NCI-H1048 (cell line): ENCODE measurements at places on chromosomes 5 and 9.

DNA sequence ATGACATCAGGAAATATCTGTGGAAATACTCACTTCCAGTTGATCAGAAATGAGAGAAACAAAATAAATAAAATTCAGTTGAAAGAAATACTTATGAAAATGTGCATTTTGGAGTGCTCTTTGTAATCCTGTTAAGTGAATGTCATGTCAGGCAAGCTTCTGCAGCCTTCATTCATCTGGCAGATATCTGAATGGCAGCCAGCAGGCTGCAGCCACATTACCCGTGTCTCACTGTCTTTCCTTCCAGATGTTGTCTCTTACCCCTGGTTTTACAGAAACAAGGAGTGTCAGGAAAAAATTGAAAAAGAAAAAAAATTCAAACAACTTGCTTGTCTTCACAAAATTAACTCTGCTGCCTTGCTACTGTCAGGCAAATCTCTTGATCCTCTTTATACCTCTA is 445.0 kb upstream of the RIOK2 start:
- DNase-seq, result no peak

GRCh38 chr5:124741711-124742496 is 4.5 kb downstream of the ZNF608 start:
- DNase-seq, result peak; percentile 81

DNA sequence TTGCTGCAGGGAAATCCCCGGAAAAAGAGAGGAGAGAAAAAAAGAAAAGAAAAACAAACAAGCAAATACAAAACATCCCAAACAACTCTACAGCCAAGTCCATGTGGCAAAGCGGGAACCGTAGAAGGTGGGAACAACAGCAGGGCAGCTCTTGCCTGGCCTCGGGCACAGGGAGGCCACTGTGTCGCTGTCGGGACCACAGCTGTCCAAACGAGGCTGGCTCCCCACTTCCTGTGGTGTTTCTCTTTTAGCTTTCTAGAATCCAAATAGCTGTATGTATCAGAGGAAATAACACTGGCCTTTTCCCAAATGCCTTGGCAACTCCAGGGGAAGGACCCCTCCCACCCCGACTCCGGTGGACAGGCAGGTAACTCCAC is 41.6 kb upstream of the EQTN start:
- no peak for DNase-seq

DNA sequence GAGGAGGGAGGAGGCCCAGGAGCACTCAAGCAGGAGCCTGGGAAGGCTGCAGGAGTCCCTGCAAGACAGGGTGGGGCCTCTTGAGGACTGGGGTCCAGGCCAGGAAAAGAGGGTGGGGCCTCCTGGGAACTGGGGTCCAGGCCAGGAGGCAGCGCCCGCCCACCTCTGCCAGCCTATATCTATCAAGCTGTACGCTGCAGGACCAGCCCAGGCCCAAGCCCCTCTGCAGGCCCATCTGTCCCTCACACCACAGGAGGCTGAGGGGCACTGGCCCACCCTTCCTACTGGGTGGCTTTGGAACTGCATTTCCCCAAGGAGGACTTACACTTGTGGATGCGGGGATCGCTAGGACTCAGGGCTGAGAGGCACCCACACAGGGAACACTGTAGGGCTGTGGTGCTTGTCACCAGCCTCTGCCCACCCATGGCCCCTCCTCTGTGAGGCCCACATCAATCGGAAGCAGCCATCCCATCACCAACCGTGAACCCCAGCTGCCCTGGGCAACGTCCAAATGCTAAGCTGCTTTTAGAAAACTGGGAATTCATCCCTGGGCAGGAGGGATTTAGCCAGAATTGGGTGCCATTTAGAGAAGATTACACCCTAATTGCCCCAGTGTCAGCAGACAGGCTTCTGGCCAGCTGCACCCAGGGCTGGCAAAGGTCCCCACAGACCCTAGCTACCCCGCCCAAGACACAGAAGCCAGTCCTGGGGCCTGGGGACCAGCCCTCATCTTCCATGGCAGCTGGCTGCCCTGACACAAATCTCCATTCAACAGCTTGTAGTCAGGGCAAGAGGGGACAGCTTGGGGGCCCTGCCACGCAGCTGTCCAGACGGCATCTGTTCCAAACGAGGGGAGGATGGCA is 15.3 kb downstream of the BICD2 start:
- DNase-seq, result no peak

DNA sequence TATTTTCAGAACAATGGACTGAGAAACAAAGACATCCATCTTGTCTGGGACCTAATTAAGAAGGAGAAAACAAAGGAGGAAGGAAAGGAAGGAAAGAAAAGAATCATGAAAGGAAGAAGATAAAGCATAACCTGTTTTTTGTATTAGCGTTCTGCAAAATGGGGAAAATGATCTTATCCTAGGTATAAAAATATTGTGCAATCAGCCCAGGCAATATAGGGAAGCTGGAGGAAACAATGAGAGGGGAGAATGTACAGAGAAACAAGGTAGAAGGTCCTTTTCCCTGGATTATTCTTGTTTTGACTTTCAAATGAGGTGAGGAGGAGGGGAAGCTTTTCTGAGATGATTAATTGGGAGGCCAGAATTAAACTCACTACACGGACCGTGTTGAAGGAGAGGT is 177.9 kb downstream of the COX7C start:
- DNase-seq, result no peak

DNA sequence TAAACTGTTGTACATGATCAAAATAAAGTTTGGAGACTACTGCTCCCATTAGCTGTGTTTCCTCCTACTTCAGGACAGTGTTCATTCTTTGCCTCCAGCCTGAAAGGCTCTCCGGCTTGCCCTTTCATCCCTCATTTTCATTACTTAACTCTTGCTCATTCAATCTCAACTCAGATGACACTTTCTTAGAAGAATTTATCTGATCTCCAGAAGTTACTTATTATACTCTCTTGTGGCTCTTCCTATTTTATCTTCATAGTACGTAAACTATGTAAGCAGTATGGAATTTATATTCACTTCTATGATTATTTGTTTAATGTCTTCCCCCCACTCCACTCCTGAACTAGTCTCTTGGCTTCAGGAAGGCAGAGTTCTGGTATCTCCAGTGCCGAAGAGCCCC is 1737.9 kb upstream of the C9orf72 start:
- no peak for DNase-seq

GRCh38 chr5:132272311-132273210 is 15.1 kb downstream of the PDLIM4 start:
- no peak for DNase-seq

DNA sequence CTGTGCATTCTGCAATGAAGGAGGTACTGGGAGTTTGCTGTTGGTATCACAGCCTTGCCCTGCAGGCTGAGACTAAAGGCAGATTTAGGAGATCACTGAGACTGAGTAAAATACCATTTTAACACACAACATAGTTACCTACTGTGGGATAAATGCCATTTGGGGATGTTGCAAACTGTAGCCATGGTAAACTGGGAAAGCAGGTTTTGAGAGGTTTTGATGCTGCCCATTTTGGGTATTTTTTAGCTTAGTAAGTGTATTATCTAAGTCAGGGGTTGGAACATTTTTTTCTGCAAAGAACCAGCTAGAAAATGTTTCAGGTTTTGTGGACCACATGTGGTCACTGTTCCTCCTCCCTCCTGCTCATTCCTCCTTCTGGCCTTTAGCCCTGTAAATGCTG is 108.9 kb downstream of the EHMT1 start:
- no peak for DNase-seq

GRCh38 chr5:145941096-145941447 is 4.7 kb downstream of the SH3RF2 start:
- no peak for DNase-seq

DNA sequence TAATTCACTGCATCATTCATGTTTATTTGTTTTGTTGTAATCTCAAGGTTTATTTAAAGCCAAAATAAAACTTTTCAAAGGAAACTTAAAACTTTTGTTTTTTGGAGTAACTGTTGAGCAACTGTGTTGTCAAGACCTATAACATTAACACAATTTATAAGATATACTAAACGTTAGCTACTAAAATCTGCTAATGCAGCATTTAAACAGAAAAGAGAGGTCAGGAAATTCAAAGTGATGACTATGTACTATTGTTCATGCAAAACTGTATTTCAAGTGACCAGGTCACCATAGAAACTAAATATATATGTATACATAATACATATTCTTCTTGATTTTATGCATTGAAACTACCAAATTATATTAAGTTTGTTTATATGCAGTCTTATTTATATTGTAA is 1740.9 kb downstream of the EFNA5 start:
- no peak for DNase-seq

GRCh38 chr9:9102295-9102694 is 1302.7 kb upstream of the DMAC1 start:
- DNase-seq, result no peak

- DNase-seq, result no peak
These were observed 3.9 kb downstream of the FCN2 start for GRCh38 chr9:134884492-134884891.
